ENCODE measurements at places on chromosomes 4 and X.

GRCh38 chrX:15206306-15206705 is 63.6 kb downstream of the ASB9 start:
- no peak for DNase-seq

- no peak for DNase-seq
These were observed 82.4 kb upstream of the RBPJ start for GRCh38 chr4:26238426-26238777.

DNA sequence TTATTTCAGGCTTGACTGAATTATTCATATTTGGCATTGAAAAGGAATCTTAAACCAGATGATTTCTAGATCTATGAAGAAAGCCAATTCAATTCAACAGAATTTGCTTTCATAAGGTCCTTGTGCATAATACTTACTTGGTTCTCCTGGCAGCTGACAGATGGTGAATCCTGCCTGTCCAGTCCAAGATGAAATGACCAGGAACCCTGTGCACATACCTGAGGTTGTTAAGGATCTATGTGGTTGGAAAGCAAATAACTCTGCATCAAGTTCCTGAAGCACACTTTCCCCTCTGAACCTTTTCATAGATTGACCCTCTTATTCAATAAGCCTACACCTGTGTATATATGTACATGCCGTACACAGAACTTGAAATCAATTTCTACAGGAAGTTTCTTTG is 562.7 kb downstream of the PPARGC1A start:
- no peak for DNase-seq

GRCh38 chr4:74583089-74583700 is 138.3 kb downstream of the AREG start:
- no peak for DNase-seq

DNA sequence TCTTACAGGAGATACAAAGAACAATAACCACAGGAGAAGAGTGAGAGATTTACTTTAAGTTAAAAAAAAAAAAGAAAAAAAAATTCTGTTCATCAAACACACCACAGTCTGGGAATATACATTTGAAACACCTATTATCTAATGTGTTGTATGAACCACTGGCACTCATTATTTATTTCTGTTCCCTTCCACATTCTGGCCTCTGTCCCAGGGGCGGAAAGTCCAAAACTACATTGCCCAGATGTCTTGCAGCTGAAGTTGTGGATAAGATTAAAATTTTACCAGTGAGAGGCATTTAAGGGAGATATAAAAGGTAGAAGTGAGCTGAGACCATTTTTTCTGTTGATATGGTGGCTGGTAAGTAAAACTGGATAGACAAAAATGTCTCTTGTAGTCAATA is 56.2 kb downstream of the SCLT1 start:
- no peak for DNase-seq

GRCh38 chr4:41714364-41715000 is 34.0 kb downstream of the PHOX2B start:
- DNase-seq, result no peak

DNA sequence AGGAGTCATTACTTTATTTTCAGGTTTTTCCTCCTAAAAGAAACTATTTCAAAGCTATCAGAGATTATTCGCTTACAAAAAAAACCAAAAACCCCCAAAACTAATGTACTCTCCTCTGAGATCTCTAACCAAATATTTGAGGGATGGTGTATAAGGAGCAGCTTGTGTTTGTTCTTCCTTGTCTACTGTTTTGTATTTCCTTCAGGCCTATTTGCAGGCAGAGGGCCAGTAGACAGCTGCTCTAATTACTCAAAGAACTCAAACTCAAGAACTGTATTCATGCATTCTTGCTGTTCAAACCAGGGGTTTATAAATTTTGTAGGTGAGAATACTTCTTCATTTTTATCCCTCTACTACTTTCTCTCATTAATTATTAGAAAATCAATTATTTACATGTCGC is 51.3 kb downstream of the SH3RF1 start:
- no peak for DNase-seq

- DNase-seq, result no peak
These were observed 53.2 kb upstream of the ATXN3L start for GRCh38 chrX:13373027-13373426.

GRCh38 chr4:147780137-147780777 is 48.4 kb downstream of the ARHGAP10 start:
- peak; percentile 21 for DNase-seq

DNA sequence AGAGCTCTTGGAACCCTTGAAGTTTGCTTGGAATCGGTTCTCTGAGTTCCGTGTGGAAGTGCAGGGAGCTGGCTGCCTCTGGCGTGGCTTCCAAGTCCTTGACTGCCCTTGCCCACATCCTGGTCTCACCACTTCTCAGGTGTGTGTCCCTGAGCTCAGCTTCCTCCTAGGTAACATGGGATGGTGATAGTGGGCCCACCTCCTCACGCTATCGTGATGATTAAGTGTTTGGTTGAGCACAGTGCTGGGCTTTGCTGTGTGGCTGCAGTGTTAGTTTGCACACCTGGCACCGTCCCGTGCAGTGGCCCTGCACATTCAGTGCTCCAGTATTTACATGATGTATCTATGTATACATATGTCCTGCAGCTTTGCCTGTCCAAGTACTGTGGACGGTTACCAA is 81.5 kb downstream of the CLDN34 start:
- DNase-seq, result no peak

GRCh38 chr4:86060341-86060740 is 299.5 kb downstream of the MAPK10 start:
- no peak for DNase-seq

GRCh38 chr4:42078184-42078801 is 74.2 kb downstream of the BEND4 start:
- DNase-seq, result peak; percentile 56

DNA sequence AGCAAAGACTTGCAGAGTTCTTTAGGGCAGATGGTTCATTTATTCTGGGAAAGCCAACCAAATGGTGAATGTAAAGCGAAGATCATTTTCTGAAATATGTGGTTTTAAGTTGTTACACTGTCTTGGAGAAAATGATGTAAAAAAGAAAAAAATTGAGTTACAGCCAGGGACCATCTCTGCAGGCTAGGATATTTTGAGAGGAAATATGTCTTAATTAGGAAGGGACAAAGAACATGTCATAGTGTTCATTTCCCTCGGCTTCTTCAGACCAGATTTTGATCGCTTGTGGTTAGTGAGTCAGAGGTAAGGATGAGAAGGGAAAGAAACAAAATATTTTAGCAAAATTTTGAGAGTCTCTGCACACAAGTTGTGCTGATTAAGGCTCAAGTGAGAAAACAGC is 59.0 kb upstream of the C1QTNF7 start:
- DNase-seq, result no peak

DNA sequence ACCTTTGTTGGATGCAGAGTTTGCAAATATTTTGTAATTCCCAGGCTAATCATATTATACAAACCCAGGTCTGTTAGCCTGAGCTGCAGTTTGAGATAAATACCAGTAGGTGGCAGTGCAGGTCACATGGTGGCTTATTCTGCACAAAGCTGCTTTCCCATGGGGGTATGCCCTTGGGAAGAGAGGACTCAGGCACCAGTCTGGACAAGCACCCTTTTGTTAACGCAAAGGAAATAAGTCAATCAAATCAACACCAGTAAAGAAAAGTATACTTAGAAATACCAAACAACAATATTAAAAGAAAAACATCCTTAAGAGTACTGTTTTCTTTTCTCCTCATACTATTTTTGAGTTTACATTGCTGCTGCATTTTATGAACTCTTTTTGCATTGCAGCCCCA is 389.0 kb upstream of the ZFP42 start:
- DNase-seq, result peak; percentile 56

GRCh38 chrX:120205816-120206753 is 44.5 kb upstream of the ZBTB33 start:
- DNase-seq, result no peak

GRCh38 chr4:189374176-189374575 is 566.5 kb upstream of the FRG1 start:
- no peak for DNase-seq

GRCh38 chrX:124395145-124395880 is 49.0 kb downstream of the SH2D1A start:
- no peak for DNase-seq

GRCh38 chr4:7768736-7769135 is 170.9 kb downstream of the AFAP1 start:
- DNase-seq, result no peak

- DNase-seq, result no peak
These were observed 437.4 kb downstream of the PDGFC start for GRCh38 chr4:156534205-156534604.

DNA sequence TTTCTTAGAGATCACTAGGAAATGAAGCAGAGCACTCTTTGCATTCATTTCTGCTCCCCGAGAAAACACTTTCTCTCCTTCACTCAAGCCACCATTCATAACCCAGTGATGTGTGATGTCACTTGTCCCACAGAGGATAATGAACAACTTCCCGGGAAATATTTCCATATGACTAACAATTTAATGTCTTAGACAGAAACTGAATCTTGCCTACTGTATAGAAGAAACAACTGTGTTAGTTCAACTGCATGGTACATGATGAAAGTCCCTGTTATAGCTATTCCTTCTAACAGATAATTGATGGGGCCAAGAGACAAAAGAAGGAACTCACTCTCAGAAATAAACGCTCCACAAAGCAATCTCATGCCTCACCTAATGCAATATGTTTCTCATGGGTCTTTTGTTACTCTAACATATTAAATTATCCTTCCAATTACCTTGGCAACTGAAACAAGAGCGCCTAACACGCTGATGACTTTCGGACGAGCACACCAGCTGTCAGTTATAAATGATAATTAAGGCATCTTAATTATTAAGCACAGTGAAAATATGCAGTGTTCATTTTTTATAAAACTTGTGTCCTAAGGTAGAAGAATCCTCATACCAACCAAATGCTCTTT is 113.7 kb upstream of the TLR3 start:
- DNase-seq, result no peak

DNA sequence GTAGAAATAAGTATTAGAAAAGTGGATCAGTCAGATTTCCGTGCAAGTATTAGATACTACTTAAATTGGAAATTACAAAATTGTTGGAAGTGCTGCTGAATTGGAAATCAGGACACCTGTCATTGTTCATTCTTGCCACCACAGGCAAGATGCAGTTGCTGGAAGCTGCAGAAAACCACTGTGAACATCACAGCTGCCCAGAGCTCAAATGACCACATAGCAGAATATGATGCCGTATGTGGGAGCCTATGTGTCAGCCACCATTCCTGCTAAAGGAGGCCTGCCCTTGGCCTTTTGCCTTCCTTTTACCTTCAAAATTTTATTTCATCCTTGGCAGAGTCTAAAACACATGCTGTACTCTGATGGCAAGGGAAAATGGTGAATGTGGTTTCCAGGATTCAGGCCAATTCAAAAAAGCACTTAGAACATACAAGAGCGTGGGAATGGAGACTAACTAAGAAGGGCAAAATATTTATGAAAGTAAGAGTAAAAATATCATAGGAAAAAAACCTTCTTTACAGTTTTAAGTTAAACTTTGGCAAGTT is 1005.5 kb upstream of the GRID2 start:
- DNase-seq, result no peak

- no peak for DNase-seq
These were observed 107.3 kb downstream of the GATB start for GRCh38 chr4:151653548-151653918.

GRCh38 chr4:182939680-182940079 is 22.5 kb upstream of the DCTD start:
- no peak for DNase-seq

DNA sequence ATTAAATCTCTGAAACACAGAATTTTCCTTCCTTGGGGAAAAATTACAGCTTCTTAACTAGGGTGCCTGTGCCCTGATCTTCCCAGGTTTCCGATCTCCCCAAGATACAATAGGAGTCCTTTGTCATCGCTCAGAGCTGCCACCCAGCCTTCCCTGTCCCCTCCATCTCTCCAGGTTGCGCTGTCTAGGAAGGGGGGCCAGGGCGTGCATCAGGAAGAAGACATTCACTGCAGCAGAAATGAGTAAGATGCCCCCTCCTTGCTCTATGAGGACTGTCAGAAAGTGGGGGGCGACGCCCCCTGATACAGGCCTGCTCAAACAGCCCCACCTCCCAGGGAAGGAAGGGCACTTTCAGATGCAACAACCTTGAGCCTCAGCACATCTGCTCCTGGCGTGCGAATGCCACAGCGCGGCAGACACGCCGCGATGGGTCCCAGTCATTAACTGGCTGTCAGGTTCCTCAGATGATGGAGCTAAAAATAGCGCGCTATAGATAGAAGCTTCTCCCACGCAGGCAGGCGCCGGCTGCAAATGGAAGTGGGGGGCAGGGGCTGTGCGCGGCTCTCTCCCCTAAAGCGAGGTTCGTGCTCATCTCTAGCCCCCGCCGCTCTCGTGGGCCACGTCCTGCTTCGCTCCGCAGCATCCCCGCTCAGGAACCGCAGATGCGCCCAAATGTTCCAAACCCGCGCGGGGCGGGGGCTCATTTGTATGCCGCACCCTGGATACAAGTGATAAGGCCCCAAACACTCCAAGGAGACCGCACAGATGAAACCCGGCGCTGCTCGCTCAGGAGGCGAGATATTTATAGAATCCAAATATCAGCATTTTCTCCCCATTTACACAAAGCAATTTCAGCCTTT is 57.6 kb upstream of the LGI2 start:
- peak; percentile 33 for DNase-seq

- DNase-seq, result no peak
These were observed 2.3 kb downstream of the PFKFB1 start for GRCh38 chrX:54991706-54992105.

DNA sequence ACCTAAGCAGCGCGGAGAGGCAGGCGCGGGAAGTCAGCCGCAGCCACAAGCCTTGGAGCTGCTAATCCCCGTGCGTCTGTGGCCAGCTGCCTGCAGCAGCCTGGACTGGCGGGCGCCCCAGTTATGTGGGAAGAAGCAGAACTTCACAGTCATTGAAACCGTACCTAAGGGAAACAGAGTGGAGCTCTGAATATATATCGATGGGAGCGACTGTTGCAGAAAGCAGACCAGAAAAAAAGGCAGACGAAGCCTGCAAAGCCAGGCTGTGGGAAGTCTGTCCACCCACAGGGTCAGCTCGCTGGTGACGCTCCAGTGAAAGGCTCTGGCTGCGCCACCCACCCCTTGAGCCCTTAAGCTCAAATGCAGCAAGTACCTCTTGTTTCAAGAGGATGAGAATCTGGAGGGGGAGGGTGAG is 24.7 kb downstream of the KCNE5 start:
- DNase-seq, result no peak

DNA sequence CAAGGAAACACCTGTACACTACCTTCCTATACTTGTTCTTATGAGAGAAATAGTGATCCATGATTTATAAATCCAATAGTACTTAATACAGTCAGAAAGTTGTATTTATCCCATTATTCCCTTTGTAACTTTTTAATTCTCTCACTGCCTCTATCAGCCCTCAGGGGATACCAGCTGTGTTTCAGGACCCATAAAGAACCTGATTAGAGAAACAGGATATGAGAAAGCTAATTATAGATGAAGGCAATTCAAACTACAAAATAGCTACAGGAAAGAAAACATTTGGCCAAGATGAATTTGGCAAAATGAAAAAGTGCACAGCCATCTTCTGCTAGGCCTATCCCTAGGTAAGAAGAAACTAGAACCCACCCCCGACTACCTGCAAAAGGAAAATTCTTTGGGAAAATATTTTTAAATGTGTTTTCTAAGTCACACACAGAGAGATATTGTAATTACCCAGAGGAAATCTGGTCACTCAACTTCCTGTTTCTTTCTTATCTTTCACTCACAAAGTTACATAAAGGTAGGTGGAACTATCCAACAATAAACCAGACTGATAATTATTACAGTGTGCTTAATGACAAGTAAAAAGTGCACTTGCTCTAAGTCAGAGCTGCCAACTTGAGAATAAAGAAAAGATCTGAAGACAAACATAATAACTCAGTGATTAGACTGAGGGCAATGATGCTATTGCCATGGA is 836.5 kb upstream of the HTR2C start:
- DNase-seq, result no peak

GRCh38 chr4:139800082-139800481 is 134.5 kb downstream of the MGST2 start:
- no peak for DNase-seq

GRCh38 chr4:16204505-16204904 is 21.8 kb downstream of the TAPT1 start:
- DNase-seq, result no peak
